ENCODE measurements at places on chromosomes 6 and 20.

DNA sequence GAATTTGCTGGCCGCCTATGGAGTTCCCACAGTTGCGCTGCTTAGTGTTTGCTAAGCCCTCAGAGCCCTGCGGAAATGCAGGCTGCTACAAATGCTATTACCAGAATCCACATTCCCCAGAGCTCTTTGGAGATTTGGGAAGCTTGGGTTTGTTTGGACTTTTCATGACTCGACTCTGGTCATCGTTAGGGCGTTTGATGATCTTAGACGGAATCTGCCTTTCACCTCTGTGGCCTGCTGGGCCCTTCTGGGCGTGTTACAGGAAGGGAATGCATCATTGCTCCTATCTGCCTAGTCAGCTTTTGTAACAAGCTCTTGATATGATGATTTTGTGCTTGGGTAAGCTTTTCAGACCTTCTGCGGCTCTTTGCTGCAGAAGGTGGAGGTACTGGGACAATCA lies 50.8 kb downstream of the EYA2 start:
- no peak for DNase-seq

- no peak for DNase-seq
Measured at GRCh38 chr6:170033666-170034065, 257.2 kb downstream of the DLL1 start.

DNA sequence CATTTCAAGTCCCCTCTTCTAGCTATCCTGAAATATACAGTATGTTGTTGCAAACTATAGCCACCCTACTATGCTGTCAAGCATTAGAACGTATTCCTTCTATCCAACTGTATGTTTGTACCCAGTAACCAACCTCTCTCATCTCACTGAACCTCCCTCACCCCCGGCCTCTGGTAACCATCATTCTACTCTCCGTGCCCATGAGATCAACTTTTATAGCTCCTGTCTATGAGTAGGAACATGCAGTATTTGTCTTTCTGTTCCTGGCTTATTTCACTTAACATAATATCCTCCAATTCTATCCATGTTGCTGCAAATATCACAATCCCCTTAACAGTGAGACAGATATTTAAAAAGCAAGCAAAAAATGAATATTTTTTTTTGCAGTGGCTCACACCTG lies 196.9 kb downstream of the PAX1 start:
- DNase-seq: no peak

GRCh38 chr6:138285800-138286199 lies 67.5 kb upstream of the PBOV1 start:
- no peak for DNase-seq

- no peak for DNase-seq
Measured at GRCh38 chr6:162960679-162961457, 233.1 kb downstream of the PACRG start.

DNA sequence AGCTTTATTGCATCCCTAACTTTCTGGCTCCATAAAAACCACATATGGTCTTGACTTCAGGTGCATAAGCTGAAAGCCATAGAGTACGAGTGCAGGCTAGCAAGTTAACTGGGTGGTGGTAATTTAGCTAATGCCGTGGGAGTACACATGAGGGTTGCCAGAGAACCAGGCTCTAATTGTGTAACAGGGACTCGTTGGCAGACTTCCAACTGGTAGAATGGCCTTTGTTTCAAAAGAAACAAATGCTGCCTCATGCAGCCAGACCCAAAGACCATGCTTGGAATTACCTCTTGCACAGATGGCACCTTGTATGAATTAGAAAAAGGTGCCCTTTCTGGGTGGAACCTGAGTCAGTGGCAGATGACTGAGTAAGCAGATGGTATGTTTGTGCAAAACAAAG lies 73.2 kb downstream of the LY86 start:
- DNase-seq: peak; percentile 93

DNA sequence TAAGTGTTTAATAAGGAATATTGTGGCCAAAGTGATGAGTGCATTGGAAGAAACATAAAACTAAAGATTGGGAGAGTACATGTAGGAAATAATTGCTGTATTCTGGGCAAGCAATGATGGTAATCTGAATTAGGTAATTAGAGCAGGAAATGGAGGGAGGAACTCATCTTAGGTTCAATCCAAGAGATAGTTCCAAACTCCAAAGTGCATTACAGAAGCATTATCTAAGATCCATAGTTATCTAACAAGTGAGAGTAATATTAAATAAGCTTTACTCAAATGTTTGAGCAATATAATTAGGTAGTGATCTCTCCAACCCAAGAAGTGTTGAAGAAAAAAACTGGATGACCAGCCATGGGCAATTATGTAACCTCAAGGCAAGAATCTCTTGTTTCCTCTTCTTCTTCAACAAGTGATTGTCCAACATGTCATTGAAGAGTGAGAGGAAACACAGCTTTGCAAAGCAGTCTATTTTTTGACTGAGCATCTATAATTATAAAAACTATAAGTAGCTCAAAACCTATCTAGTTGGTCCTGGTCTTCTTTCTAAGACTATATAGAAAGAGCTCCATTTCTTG lies 181.2 kb upstream of the TNFAIP3 start:
- DNase-seq: no peak

DNA sequence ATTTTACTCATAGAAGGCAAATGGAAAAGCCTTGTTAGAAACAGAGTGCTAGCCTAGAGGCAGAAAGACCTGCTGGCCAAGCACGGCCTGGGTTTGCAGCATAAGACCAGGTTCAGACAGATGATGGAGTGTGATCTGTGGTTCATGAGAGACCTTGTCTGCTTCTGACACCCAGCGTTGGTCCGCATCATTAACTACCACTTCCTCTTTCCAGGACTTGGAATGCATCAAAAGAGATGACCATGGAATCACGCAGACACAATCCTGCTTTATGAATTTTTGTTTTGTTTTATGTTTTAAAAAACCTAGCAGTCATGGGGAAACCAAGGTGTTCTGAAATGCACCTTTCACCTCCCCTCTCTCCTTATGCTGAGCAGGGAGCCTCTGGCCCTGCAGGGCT lies 76.8 kb upstream of the SYNDIG1 start:
- no peak for DNase-seq
